ENCODE measurements at places on chromosomes 2 and 18.

GRCh38 chr2:61660511-61661388 is 122.6 kb upstream of the XPO1 start:
- no peak for DNase-seq

- no peak for DNase-seq
Observed at GRCh38 chr2:53769318-53769945, 1.8 kb downstream of the CHAC2 start.

GRCh38 chr2:117123362-117123761 is 691.1 kb upstream of the DDX18 start:
- DNase-seq, result no peak

- no peak for DNase-seq
Observed at GRCh38 chr2:240917684-240918257, 11.6 kb downstream of the CROCC2 start.

- DNase-seq, result no peak
Observed at GRCh38 chr2:226818930-226819329, 16.9 kb upstream of the RHBDD1 start.

- DNase-seq, result no peak
Observed at GRCh38 chr2:26324903-26325302, 21.0 kb upstream of the SELENOI start.

Data from stimulated activated CD4-positive, alpha-beta T cell treated with anti-CD3 and anti-CD28 coated beads, TNF-alpha, amount 100 ng/mL, for 4 hours (primary cell).